ENCODE measurements at places on chromosomes 3 and 15. TPM values are rescaled to one million over a fixed set of nuclear protein-coding genes. Genes with fewer than 3 reads are reported as not detected.

- no peak for DNase-seq
Measured at GRCh38 chr3:72690629-72691028, 157.6 kb downstream of the SHQ1 start.

GRCh38 chr3:59809710-59810444 is 760.1 kb upstream of the CFAP20DC start:
- DNase-seq, result no peak

- DNase-seq, result no peak
Measured at GRCh38 chr15:50549326-50549725, 2.9 kb upstream of the USP50 start.

GRCh38 chr3:182755712-182756111 is 37.6 kb upstream of the ATP11B start:
- DNase-seq, result no peak

DNA sequence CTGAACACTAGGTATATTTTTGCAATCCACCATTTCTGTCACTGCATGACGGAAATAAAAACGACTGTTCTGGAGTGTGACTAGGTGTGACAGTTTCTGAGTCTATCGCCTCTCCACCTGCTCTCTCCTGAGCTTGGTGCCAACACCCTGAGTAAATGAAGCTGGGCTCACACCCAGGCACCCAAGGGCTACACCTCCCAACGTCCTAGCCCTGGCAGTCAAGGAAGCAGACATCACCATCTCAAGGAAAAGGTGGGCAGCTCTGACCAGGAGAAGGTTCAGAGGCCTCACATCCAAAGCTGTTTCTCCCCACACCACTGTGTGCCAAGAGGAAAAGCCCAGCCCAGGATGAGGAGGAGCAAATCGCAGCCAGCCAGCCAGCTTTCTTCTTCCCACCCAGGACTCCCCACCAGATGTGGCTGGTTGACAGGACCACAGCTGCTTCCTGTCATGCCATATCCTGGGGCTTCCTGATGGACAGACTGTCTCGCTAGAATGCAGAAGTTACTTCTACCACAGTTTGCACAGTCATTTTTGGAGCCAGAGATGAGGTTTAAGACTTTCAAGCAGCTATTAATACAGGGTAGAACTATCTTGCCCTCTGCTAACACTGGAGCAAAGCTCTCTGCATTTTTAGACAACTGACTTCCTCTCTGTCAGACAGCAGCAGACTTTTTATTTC is 3.3 kb downstream of the SCAMP2 start:
- DNase-seq, result peak; percentile 89

- DNase-seq, result no peak
Measured at GRCh38 chr3:34258271-34258998, 460.0 kb downstream of the PDCD6IP start.

- no peak for DNase-seq
Measured at GRCh38 chr3:16066545-16066944, 107.9 kb upstream of the GALNT15 start.

DNA sequence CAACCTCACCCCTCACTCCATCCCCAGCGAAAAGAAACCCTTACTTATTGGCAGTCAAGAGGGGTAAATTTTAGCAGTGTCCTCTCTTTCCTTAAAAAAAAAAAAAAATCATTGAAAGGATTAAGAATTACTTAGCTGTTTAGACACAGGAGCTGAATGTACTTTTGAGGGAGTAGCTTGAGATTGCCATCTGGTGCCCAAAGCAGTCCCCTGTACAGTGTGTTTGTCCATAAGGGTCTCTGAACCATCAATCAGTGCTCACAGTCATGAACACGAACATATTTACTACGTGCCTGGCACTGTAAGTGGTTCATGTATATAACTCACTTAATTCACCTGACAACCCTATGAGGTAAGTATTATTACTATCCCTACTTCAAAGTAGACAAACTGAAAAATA is 463.5 kb downstream of the RAP2B start:
- no peak for DNase-seq

- DNase-seq, result no peak
Measured at GRCh38 chr15:63366451-63366850, 15.2 kb downstream of the CA12 start.

DNA sequence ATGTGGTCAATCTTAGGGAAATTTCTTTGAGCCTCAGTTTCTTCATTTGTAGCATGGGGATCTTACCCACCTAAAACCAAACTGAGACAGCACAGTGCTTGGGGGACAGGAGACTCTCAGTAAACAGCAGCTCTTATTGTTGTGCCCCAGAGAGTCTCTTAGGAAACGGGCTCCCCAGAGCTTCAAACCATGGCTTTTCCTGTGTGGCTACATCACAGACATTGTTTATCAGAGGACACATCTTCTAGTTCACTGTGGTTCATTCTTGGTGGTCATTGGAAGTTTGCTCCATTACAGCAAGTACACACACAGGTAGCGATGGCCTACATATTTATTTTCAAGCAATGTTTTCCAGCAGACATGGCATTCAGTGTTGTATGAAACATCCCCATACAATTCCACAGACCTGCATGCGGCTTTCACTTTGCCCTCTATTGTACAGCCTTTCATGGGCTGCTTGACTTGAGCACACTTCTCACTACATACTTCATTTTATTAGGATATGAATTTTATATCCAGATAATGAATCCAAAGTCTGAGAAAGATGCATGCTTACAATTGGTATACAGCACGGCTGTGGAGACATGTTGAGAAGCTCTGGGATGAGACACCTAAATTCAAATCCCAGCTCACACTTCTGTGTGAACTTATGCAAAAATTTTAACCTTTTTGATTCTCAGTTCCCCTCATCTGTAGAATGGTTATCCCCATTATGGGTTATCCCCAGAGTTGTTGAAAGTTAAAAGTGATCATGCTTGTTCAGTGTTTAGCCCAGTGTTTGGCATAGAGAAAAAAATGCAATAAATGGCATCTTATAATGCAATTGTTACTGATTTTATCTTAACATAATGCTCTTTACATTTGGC is 84.8 kb upstream of the ICE2 start:
- no peak for DNase-seq

GRCh38 chr15:59326856-59327255 is 45.8 kb downstream of the MYO1E start:
- no peak for DNase-seq

DNA sequence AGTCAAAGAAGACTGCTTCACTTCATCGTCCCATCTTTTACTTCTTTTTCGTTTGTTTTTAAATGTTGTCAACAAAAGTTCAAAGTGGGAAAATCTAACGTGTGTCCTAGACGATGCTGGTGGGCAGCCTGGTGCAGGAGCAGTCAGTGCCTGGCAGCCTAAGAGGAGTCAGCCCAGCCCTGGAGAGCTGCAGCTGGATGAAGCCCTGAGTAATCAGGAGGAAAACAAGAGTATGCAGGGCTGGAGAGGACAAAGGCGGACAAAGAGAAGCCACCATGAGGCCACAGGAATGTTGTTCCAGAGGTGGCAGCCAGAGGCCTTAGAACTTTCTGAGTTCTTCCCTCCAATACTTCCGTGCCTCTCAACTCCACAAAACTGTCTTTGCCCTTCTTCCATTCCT is 5.7 kb downstream of the ADAMTS17 start:
- no peak for DNase-seq

DNA sequence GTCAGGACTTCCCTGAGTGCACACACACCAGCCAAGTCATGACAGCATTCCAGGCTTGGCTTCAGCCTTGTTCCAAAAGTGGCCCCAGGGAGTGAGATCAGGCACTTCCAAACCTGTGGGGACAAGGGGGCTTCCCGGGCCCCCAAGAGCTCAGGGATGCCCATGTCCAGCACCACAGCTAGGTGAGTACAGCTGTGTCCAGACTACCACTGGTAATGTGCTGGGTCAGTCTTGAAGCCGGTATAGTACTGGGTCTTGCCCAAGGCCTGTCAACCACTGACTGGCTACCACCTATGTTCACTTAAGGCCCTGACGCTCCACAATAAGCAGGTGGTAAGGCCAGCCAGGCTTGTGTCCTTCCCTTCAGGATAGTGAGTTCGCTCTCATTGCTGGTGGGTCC is 249.3 kb downstream of the UNC13C start:
- no peak for DNase-seq

DNA sequence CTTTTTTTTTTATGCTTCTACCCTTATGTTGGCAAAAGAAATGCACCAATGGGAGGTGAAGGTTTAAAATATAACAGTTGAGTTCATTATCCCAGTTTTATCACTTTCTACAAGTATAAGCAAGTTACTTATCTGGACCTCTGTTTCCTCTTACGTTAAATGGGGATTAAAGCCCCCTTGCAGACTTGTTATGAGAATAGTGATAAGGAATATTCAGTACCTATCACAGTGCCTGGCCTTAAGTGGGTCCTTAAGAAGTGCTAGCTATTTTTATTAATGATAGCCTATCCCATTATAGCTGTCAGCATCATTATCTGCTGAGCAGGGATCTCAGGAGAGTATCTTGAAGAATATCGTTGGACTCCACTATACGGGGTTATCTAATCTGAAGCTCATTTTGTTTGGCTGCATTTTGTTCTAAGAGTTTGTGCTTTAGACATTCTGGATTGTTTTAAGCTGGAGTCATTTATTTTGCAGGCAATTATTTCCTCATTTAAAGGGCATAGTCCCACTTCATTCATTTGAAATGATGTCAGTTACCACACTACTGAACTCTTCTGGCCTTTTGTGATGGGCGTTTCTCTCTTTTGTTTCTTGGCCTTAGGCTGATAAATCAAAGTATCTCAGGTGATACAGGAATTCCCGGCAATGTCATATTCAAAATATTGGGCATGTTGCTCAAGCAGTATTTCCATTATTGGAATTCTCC is 28.8 kb downstream of the RAB8B start:
- DNase-seq, result no peak

GOLGA6L7 gene
- total RNA-seq, result not detected

TMEM212 gene
- not detected for total RNA-seq

SPTSSB gene
- total RNA-seq, result not detected

ZNF280D gene
- total RNA-seq, result 53.5 TPM

P2RY13 gene
- total RNA-seq, result 2.7 TPM

ITGA11 gene
- 62.5 TPM for total RNA-seq

SKOR1 gene
- 0.51 TPM for total RNA-seq

TMOD2 gene
- total RNA-seq, result 15.3 TPM

MORF4L1 gene
- 311 TPM for total RNA-seq

ZDHHC23 gene
- 0.93 TPM for total RNA-seq

IL17RD gene
- total RNA-seq, result 17.9 TPM
